GM10248 (cell line): ENCODE measurements at places on chromosomes 13 and 19.
A peak's percentile ranks its signal among the peaks of the same experiment; 100 is the strongest.

- DNase-seq, result no peak
Observed at GRCh38 chr19:5472286-5472685, 17.1 kb downstream of the ZNRF4 start.

- peak; percentile 63 for DNase-seq
Observed at GRCh38 chr19:42325896-42326771, 699 bp downstream of the MEGF8 start.

DNA sequence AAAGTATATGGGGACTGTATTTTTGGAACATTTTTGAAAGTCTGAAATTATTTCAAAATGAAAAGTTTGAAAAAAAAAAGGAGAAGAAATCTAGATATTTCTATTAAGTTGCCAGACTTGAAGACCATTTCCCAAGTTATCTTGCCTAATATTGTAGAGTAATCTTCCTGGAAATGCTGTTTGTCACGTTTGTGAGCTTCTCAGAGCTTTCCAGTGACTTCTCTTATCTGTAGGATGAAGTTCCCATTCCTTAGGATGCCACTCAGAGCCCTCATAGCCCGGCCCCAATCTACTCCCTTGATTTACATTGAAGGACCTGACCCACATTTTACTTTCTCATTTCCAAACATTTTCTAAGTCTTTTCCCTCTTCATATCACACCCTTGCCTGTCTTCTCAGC is 23.6 kb downstream of the CEACAM8 start:
- no peak for DNase-seq

- no peak for DNase-seq
Observed at GRCh38 chr13:25686831-25687470, 315.2 kb downstream of the ATP8A2 start.

GRCh38 chr19:29781386-29782259 is 30.2 kb upstream of the CCNE1 start:
- no peak for DNase-seq

DNA sequence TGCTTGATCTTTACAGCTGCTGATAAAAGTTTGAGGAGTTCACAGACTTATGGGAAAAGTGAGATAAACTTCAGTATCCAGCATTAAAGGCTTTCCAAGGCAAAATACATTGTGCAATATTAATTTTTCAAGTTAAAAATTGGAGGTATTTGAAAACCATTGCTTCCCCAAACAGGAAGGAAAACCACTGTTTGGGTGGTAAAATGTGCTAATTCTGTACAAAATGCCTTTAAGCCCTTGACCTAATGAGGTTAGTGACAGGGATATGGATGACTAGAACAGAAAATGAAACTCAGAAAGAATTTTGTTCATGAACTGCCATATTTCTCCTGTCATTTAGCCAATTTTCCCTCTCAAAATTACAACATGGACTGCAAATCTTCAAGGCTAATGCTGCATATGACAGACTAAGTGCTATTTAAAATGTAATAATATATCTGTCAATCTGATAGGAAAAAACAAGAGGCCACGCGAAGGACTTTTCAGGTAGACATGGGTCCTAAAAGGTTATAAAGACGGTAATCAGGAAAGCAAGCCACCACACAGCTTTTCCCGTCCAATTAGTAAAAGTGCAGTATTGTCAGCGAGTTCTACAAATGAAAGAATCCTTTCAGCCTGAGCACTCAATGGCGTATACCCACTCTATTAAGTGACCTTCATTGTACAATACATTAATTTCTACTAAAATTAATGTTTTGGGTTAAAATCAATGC is 212.8 kb downstream of the ENOX1 start:
- no peak for DNase-seq

DNA sequence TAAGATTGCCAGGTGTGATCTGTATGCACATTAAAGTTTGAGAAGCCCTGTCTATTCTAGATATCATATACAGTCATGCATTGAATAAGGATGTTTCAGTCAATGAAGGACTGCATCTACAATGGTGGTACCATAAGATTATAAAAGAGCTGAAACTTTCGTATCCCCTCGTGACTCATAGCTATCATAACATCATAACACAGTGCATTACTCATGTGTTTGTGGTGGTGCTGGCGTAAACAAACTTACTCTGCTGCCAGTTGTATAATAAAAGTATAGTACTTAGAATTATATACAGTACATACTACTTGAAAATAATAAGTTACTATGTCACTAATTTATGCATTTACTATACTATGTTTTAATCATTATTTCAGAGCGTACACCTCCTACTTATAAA is 489.3 kb downstream of the GPC6 start:
- no peak for DNase-seq

DNA sequence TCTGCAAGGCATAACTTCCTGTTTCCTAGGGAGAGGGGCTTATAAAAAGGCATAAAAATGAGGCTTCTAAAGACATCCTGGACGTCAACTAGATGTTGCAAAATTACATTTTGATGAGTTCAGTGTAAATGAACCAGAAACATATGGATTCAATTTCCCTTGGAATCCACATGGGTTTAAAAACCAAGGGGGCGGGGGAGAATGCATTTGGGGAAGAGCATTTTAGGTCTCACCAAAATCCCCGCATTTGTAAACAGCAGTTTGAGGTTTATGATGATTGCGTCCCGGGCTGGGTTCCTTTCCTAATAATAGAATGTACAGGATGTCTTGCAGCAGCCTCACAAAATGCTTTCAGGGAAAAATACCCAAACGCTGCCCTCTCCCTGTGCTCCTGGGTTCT is 407.8 kb downstream of the ZNF536 start:
- no peak for DNase-seq

- no peak for DNase-seq
Observed at GRCh38 chr19:10885201-10886169, 14.1 kb downstream of the CARM1 start.

DNA sequence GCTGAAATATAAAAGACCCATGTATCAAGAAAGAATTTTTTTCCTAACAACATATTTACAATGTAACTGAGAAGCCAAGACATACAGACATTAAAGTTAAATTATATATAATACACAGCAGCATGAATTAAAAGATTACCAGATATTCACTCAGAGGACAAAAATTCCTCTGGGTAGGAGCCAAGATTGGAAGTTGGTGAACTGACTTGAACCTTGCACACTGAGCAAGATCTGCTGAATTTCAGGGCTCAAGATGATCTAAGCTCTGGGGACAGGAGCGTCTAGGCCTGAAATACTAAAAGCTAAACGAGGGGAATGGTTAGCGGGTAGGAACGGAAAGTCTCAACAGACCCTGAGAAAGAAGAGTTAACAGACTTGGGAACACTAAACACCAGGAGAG is 8.5 kb downstream of the FOXO1 start:
- no peak for DNase-seq

DNA sequence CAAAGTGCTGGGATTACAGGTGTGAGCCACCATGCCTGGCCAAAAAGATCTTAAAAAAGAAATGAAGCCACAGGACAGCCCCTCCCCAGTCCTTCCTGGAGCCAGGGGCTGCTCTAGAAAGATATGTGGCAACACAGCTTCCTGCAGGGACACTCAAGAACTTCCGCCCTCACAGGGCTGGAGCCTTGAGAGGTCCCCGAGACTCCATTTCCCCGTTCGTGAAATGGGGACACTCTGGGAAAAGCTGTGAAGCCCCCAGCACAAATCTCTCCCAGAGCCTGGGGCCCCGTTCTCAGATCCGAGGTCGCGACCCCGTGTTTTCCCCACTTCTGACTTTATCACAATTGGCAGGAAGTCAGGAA is 2.5 kb upstream of the GPX4 start:
- no peak for DNase-seq
